ENCODE measurements at places on chromosomes 7 and 10. TPM values are rescaled to one million over a fixed set of nuclear protein-coding genes. Genes with fewer than 3 reads are reported as not detected.

LEP gene
- not detected for total RNA-seq

ATRNL1 gene
- total RNA-seq: 468 TPM

SPDYE9 gene
- total RNA-seq: not detected

RBP3 gene
- total RNA-seq: not detected

XPNPEP1 gene
- total RNA-seq: 108 TPM

ARMC10 gene
- total RNA-seq: 33.2 TPM

CDHR1 gene
- total RNA-seq: 5.3 TPM

POT1 gene
- total RNA-seq: 76.4 TPM

CYP26C1 gene
- total RNA-seq: 0.63 TPM

OPN1SW gene
- total RNA-seq: not detected

C10orf67 gene
- total RNA-seq: 0.31 TPM

AKR1B15 gene
- total RNA-seq: not detected

ABLIM1 gene
- total RNA-seq: 91.7 TPM

All from parietal lobe (tissue), 2 donors.